CD8-positive, alpha-beta memory T cell (primary cell): ENCODE measurements at places on chromosomes 12 and 14. TPM values are rescaled to one million over a fixed set of nuclear protein-coding genes. Genes with fewer than 3 reads are reported as not detected.

DNA sequence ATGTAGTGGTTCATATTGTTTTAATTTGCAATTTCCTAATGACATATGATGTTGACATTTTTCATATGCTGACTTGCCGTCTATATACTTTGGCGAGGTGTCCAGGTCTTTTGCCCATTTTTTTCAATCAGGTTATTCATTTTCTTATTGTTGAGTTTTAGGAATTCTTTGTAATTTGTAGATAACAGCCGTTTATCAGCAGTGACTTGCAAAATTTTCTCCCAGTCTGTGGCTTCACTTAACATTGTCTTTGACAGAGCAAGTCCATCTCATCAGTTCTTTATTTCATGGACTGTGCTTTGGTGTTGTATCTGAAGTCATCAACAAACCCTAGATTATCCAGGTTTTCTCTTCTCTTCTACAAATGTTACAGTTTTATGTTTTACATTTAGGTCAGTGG, 12.6 kb upstream of the KLHDC2 start:
- no peak for DNase-seq

DNA sequence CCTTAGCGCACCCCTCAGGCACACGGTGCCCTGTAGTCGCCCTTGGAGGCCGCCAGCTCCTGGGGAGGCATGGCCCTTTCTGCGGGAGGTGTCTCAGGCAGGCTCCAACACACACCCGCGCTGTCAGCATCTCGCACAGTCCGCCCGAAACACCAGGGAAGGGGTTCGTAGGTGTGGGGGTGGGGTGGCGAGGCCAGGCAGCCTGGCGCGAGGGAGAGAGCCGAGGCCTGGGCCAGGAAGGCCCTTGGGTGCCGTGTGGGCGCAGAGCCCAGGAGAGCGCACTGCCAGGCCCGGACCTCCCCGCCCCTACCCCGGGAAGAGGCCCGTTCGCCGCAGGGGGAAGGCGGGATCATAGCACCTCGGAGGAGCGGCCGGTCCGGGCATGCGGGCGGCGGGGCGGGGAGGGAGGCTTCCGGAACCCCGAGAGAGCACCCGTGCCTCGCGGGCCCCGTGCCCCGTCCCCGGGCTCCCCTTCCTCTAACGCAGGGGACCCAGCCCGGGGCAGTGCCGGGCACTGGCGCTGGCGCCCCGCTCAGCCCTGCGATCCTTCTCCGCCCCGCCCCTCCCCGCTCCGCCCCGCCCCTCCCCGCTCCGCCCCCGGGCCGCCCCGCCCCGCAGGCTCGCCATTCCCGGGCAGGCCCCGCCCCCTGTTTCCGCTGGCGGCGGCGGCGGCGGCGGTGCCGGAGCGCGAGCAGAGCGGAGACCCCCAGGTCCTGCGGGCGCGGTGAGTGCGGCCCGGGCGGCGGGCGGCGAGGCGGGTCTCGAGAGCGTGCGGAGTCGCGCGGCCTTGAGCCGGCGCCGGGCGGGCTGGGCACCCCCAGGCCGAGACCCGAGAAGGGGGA, at the start of gene TSPAN9:
Gene TSPAN9 (plus strand): TSS at position 650 of the 842 bp plus-strand sequence. CDS start 123,815 bp downstream, outside the sequence.
- peak; percentile 62 for DNase-seq

DNA sequence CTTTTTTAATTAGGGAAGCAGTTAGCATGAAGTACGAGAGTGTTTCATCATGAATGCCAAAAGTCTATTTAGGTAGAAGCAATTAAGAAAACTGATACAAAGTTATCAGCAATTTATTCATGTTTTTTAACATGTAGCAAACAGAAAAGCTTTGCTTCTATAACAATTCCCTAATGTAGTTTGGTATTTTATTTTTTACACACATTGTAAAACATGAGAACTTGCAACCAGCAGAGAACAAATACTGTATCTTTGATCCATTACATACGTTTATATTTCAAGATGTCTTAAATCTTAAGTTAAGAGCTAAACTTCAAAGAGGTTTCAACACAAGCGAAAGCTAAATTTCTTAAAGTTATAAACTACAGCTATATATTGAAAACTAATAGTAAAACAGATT, 39.3 kb downstream of the MED13L start:
- no peak for DNase-seq

DNA sequence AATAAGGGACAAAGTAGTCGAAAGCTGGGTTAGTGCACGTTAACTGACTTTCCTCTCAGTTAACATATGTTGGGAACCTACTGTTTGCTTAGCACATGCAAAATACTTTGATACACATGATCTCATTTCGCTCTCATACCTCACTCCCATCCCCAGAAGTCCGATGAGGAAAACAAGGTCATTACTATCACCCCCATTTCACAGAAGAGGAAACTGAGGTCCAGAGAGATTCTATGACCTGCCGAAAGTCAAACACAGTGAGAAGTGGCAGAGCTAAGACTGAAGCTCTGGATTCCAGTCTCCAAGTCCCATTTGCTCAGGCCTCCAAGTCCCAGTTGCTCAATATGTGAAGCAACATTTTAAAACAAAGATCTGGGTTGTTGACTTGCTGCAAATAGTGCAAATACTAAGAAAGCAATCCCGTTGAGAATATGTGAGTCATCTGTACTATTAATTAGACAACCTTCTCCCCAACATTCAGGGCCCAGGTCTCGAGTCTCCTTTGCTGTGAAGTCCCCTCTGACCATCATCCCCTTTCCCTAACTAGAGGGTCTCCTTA, 170.6 kb upstream of the PWP1 start:
- no peak for DNase-seq

DNA sequence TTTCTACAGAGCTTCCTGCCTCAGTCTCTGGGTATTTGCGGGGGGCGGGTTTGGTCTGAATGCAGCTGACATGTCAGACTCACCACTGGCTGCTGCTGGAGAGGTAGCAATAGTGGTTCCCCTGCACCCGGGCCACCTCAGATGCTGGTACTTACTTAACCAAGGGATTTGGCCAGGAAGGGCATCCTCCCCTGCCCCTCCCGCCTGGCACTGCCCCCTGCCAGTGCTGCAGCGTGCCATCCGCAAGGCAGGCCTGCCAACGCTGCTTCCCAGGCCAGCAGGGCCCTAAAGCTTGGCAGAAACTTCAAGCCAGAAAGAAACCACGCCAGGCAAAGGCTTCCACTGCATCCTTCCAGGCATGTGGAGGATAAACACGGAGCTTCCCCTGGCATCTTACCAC, 22.1 kb downstream of the RAB35 start:
- no peak for DNase-seq

Gene CD4
- total RNA-seq, result 1.8 TPM

DNA sequence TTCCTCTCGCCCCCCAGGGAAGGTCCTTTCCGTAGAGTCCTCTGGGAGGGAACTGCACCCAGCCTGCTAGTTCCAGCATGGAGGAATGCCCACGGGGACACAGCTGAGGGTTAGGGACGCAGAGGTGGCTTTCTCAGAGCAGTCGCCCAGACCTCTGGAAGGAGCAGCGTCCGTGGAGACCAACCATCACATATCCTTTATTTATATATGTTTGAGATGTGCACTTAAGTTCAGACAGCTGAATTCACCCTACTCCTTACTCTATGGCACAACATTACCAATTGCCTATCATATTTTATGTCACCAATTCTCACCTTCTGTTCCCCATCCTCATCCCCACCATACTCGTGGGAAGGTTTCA, 305.6 kb upstream of the DIO3 start:
- DNase-seq, result no peak

DNA sequence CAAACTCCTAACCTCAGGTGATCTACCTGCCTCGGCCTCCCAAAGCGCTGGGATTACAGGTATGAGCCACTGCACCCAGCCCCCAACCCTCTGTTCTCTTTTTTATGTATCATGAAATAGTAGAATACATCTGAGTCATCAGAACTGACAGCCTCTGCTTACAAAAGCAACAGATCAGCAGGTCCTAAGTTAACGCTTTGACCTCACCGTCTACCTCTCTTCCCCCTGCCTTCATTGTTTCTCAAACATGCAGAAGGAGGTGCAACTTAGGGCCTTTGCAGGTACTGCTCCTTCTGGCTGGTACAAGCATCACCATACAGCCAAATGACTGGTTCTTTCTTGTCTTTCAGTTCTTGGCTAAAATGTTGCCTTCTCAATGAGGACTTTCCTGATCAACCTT, 249.2 kb downstream of the PAWR start:
- DNase-seq, result no peak

GRCh38 chr12:103634732-103635131, 47.7 kb downstream of the STAB2 start:
- DNase-seq, result no peak

Gene PAX9
- not detected for total RNA-seq

- no peak for DNase-seq
Observed at GRCh38 chr12:75208856-75209811, 505 bp downstream of the KCNC2 start.

Gene OVCH1
- not detected for total RNA-seq

Gene ADAM20
- total RNA-seq, result 0.31 TPM

DNA sequence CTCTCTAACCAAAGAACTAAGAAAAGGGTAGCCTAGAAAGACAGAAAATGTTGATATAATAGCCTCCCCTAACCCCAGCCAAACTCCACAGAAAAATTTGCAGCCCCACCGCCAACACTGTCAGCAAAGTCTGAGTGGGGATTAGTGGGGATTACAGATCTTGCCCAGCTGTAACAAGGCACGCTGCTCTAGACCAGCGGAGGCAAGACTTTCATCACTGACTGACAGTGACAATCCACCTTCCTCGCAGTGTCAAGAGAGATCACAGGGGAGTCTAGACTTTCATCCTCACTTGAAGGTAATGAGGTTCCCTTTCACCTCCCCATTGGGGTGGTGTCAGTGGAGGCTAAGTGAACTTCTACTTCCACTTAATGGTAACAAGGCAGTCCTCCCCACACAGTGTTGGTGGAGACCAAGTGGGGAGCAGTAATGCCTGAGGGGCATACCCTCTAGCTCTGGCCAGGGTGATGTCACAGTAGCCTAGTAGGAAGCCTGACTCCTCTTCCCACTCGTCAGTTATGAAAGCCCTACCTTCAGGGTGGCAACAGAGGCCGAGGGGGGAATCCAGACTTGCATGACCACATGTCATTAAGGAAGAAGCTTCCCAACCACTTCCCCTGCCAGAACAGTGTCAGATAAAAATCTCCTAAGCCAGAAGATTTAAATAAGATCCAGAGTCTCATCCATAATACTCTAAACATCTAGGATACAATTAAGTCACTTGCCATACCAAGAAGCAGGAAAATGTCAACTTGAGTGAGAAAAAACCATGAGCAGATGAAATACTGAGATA, 91.7 kb upstream of the RASSF8 start:
- DNase-seq, result no peak

DNA sequence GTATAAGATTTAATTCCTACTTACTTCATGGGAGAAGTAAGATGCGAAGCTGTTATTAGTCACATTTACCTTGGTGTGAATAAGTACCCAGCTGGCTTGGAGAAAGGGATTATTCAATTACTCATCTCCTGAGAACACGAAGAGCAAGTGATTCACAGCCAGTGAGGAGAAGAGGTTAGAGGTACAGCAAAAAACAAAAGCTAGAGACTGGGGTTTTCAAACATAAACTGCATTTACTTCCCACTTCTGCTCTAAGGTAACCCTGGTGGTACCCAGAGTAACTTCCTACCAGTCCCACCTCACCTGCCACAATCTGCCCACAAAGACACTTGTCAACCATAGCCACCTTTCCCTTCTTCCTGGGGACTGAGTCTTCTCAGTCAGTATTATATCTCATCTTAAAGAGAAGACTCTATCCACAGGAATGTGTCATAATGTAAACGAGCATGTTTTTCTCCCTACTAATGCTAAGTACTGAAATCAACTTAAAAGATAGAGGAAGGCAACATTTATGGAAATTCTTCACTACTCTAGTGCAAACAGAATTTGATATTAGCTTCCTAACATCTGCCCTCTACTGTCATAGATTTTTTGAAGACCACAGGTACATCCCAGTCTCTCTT, 6.0 kb upstream of the IL22 start:
- DNase-seq, result peak; percentile 9

DNA sequence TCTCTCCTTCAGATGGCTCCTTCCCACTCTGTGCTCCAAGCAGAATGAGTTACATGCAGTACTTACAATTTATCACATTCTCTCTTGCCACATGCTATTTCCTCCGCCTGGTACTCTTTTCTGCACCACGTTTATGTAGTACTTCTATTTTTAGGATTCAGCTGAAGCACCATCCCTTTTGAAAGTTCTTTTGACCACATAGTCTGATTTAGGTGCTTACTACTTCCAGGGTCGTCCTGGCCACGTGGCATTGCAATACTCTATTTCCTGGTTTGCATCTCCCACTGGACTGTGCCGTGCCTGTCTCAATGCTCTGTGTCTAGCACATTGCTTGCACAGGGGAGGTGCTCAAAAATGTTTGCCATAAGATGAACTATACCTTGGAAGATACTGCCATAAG, 16.3 kb upstream of the TBC1D30 start:
- no peak for DNase-seq

Gene IRAK3
- total RNA-seq, result 0.22 TPM

GRCh38 chr12:3044141-3044630, 33.0 kb upstream of the TSPAN9 start:
- no peak for DNase-seq

- DNase-seq, result no peak
Observed at GRCh38 chr12:66823857-66824570, 145.1 kb upstream of the GRIP1 start.

DNA sequence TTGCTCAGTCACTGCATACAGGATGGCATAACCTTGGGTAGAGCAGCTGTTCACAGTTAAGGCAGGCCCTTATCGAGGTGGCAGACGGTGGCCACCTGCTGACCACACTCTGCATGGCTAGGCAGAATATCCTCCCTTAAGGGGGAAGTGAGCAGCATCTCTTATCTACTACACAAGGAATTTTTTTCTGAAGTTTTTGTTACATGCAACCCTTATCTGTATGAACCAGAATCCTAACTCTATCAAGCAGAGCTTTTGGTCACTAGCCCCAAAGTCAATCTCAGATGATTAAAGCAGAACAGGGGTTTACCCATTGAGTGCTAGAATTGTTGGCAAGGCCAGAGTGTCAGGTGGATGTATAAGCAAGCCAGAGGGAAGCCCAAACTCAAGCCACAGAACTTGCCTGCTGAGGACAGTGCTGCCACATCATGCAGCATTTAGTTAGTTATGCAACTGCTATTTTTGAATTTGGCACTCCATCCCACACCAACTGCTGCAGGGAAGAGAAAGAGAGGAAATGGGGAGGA, 192.8 kb downstream of the TBX5 start:
- DNase-seq, result no peak

DNA sequence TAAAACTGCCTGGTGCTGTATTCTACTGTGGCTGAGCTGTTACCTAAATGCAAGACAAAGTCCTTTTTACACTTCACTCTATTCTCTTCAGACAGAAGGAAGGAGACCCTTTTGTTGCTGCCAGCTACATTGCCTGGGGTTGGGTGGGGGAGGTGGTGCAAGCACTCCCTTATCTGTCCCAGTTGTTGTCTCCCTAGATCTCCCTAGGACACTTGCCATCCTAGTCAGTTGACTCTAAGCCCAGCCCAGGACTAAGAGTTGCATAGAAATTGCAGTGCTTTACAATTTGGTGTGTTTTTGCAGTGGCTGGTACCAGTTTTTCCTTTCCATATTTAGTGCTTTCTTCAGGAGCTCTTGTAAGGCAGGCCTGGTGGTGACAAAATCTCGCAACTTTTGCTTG, 35.1 kb downstream of the SCYL2 start:
- no peak for DNase-seq

Gene RD3L
- total RNA-seq, result not detected

Gene HELB
- total RNA-seq, result 14.2 TPM

- DNase-seq, result no peak
Observed at GRCh38 chr14:33068040-33068439, 129.4 kb downstream of the NPAS3 start.
